ENCODE measurements at places on chromosomes 7 and 10.

DNA sequence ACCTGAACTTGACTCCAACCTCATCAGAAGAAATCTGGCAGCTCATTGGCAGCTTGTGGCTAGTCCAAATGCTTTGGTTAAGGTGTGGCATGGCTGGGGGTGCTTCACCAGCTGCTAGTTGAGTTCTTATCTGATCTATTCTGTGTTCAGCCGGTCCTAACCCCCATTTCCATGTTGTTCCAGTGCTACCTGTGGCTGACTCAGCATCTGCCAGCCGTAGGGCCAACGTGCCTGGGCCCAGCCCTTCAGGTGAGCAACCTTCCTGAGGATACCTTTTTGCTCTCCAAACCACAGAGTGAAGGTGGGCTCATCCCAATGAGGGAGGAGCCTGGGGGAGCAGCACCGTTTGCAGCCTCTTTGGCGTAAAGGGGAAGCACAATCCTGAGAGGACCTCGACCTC is 46.8 kb upstream of the C10orf120 start:
- DNase-seq = no peak

GRCh38 chr7:117273814-117274225 is 49.0 kb downstream of the WNT2 start:
- DNase-seq = no peak

GRCh38 chr7:144565586-144565985 is 162.1 kb upstream of the NOBOX start:
- DNase-seq = no peak

DNA sequence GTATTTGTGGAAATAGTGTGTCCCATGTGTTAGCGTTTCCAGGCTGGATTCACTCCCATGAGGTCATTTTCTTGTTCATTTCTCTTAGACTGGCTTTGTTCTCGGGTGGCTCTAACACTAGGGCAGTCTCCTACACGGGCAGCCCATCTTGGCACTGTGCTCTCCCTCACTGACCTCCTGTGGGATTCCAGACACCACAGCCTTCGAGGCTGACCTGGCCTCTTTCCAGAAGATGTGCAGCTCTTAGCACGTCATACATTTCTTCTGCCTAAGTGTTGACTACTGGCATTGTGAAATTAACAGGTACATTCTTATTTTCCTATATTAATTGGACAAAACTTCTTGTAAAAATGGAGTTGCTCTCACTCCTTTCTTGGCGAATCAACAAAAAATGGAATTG is 72.8 kb downstream of the INSYN2A start:
- no peak for DNase-seq

DNA sequence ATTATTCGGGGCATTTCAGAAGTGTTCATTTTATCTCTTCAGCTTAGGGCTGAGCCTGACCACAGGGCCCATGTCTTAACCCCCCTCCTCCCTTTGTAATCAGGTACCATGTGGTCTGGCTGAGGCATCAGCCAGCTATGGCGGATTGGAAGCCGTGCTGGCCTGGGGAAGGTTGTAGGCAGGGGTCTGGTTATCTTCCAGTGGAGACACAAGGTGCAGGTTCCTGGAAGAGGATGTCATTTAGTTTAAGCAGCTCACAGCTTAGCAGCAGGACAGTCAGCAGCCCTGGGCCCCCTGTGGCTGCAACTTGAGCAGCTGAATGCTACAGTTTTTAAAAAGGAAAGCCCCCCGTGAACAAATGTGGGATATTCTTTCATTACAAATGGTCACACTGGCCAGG is 22.1 kb downstream of the BAG3 start:
- DNase-seq = no peak

- DNase-seq = no peak
These were observed 566.0 kb upstream of the FOXK1 start for GRCh38 chr7:4115941-4116610.

GRCh38 chr7:66928388-66928787 is 7.4 kb downstream of the TMEM248 start:
- no peak for DNase-seq
